RCC 7860 (cell line): ENCODE measurements at places on chromosomes 13 and 19.

GRCh38 chr19:35328851-35329285, at the start of gene CD22:
CD22 (plus strand) TSS chr19:35329187; CDS start chr19:35332041, 2,854 bp downstream.
- DNase-seq, result no peak

- DNase-seq, result no peak
Observed at GRCh38 chr19:6238256-6238642, 41.5 kb downstream of the MLLT1 start.

DNA sequence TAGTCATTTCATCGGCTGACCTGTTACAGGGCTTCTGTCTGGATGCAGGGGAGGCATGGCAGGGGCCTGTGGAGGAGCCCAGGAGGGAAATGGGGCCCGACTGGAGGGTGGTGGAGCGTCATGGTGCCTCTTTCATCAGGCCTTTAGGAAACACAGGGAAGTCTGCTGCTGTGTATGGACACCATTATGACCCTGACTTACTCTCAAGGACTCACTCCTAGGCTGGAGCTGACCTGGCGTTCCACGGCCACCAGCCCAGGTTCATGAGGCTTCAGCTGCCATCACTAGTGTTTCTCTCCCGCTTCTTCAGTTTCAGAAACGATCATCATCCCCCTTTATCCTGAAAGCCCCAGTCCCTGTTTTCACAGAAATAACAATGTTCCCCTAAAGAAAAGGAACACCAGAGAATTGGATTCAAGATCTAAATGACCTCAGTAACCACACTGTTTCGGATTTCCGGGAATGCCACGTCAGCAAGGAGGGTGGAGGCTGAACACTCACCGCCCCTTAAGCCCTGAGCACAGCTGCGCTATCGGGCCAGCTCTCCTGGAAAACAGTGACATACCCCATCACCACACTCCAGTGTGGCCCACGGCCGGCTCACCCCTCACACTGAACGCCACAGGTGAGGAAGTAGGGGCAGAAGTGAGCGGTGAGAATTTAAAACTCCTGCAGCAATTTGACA, 67.6 kb downstream of the SOX1 start:
- no peak for DNase-seq

DNA sequence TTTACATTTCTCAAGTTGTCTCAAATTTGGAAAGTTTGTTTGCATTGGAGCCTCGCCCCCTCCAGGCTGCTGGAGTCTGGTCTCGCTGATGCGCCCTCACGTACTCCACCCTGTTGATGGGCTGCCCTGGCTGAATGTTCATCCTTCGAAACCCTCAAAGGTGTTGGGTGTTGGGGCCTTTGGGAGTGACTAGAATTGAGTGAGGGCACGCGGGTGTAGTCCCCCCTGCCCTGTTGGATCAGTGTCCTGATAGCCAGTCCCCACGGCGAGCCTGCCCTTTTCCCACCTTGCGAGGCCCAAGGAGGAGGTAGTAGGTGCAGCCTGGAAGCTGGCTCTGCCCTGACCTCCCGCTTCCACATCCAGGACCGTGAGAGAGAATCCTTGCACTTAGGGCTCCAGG, 14.8 kb downstream of the TFDP1 start:
- DNase-seq, result no peak

GRCh38 chr13:44278166-44278565, 95.5 kb upstream of the SERP2 start:
- DNase-seq, result no peak

DNA sequence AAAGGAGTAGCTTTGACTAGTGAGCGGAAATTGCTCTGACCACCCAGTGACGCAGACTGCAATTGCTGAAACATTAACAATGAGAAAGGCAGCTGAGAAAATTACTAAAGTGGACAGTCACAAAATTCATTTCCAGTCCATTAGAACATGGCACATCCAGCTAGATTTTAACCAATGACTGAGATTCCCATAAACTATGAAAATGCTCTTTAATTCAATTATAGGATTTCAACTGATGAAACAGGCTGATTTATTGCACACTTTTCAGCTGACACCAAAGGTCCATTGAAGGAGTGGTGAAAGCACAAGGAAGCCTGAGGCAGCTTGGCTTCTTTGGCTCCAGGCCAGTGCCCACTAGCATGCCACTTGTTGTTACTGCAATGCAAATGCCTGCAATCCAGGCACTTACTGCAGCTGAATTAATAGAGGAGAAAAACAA, 933.4 kb downstream of the SLITRK6 start:
- DNase-seq, result no peak

DNA sequence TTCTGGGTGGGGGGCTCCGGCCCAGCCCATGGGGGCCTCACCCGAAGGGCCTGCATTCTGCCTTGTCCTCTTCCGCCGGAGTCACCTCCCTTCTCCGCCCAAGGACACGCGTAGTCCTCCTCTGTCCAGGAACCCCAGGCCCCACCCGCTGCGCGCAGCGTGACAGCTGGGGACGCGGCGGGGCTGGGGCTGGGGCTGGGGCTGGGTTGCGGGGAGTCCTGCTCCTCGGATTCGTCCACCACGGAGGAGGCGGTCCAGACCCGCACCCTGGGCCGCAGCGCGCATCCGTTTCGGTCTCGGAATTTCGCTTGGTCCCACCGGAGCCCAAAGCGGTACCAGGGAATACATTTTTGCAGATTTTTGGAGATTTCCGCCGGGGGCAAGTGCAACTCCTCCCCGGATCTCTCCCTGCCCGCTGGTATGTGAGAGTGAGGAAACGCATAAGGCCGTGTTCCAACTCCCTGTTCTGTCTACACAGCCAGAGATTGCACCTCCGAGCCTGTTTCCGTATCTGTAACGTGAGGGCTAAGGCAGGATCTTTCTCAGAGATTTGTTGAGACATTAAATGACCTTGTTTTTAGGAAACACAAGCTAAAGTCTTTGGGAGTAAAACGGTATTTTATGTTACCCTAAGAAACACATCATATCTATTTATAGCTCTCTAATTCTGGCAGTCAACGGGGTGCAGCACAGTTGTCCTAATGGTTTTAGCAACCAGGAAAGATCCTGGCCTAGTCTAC, at the start of gene COX7A1:
COX7A1 (minus strand) TSS at position 96 of the 740 bp plus-strand sequence; CDS start at position 56, 40 bp downstream.
- DNase-seq, result no peak

DNA sequence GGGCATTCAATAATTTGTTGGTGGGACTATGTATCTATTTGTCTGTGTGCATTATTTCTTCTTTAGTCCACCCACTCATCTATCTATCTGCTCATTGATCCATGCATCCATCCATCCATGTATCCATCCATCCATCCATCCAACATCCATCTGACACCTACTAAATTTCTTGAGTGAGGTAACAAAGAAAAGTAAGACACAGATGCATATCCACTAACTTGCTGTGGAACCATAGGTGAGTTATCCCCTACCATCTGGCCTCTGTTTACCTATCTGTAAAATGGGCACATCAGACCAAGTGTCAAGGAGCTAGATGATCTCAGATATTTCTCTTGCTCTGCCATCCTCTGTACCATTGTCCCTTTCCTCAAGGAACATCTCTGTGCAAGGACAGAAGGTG, 54.7 kb downstream of the ZNF536 start:
- DNase-seq, result no peak

DNA sequence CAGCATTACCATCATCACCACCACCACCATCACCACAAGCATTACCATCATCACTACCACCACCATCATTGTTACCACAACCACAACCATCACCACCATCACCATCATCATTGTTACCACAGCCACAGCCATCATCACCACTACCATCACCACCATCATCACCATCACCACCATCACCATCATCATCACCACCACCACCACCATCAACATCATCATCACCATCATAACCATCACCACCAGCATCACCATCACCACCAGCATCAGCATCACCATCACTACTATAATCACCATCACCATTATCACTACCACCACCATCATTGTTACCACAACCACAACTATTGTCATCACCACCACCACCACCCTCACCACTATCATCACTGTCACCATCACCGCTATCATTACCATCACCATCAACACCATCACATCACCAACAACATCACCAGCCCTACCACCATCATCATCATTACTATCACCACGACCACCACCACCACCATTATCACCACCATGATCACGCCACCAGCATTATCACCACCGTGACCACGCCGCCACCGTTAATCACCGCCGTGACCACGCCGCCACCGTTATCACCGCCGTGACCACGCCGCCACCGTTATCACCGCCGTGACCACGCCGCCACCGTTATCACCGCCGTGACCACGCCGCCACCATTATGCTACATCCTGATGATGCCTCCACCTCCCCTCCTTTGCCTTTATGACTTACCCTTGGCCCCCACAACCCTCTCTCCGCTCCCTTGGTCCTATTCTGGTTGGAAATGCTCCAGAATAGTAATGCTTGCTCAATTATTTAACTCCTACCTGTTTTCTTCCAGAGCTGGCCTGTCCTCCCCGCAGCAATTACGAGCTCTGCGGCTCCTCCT, 10.0 kb upstream of the FXYD3 start:
- DNase-seq, result no peak

DNA sequence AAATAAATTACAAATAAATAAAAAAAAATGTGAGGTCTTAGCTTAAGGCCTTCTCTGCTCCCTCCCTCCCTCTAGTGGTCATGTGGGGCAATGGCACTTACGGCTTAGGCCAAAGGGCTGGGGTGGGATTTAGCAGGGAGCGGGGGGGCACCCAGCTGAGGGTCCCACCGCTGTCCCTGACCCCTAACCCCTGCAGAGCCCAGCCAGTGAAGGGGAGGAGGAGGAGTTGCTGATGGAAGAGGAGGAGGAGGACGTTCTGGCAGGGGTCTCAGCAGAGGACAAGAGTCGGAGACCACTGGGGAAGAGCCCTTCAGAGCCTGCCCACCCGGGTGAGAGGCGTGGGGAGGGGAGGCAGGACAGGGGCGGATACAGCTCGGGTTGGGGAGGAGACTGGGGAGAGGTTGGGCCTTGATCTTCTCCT, 9.3 kb downstream of the MPND start:
- DNase-seq, result no peak

DNA sequence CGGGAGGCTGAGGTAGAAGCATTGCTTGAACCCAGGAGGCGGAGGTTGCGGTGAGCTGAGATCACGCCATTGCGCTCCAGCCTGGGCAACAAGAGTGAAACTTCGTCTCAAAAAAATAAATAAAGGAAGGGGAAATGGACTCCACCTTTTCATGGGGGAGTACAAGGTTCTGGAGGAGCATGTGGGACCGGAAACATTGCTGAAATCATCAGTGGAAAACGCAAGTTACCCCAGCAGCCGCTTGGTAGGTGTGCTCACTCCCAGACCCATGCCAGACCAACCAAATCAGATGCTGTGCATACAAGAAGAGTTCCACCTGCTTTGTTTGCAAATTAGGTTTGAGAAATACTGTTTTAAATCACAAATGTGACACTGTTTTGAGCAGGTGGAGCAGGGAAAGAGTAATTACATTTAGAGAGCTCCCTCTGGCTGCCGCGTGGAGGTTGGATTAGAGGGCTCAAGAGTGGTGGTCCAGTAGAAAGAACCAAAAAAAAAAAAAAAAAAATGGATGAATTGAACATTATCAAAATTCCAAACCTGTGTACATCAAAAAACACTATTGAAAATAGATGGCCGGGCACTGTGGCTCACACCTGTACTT, 4.9 kb downstream of the ERICH4 start:
- no peak for DNase-seq

DNA sequence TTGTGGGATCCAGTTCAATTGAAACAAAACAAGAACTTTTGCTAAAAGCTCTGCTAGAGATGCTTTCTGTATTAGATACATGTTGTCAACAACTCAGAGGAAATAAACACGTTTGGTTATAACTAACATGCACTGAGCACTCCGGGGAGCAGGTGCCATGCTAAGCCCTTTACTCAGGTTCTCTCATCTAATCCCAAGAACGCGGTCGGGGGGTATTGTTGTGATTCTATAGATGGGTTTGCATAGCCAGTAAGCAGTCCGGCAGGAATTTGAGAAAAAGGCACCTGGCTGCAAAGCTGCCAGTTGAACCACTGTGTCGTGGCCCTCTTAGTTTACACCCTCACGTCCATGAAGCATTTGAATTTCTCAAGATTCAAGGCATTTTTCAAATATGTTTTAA, 24.3 kb upstream of the SPACA7 start:
- DNase-seq, result no peak

DNA sequence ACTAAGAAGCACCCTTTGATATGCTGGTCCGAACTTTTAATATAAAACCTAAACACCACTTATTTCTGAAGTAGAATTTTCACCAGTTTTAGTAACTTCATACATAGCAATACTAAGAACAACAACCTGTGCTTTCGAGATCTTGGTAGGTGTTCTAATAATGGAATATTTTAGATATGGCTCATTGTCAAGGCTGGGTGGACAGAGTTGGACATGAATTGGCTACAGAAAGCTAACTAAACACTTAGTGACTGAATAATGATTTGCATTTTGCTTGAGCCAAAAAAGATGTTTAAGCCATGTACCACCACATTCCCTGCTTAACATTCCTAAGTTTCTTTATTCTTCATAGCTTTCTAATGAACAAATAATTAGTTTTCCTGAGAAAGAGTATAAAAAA, 344.3 kb upstream of the SGCG start:
- no peak for DNase-seq

- no peak for DNase-seq
Observed at GRCh38 chr13:48112896-48113755, 18.2 kb upstream of the MED4 start.

- DNase-seq, result no peak
Observed at GRCh38 chr19:38452430-38453366, 19.2 kb downstream of the RYR1 start.

- no peak for DNase-seq
Observed at GRCh38 chr13:112638157-112638750, 50.3 kb upstream of the TUBGCP3 start.

DNA sequence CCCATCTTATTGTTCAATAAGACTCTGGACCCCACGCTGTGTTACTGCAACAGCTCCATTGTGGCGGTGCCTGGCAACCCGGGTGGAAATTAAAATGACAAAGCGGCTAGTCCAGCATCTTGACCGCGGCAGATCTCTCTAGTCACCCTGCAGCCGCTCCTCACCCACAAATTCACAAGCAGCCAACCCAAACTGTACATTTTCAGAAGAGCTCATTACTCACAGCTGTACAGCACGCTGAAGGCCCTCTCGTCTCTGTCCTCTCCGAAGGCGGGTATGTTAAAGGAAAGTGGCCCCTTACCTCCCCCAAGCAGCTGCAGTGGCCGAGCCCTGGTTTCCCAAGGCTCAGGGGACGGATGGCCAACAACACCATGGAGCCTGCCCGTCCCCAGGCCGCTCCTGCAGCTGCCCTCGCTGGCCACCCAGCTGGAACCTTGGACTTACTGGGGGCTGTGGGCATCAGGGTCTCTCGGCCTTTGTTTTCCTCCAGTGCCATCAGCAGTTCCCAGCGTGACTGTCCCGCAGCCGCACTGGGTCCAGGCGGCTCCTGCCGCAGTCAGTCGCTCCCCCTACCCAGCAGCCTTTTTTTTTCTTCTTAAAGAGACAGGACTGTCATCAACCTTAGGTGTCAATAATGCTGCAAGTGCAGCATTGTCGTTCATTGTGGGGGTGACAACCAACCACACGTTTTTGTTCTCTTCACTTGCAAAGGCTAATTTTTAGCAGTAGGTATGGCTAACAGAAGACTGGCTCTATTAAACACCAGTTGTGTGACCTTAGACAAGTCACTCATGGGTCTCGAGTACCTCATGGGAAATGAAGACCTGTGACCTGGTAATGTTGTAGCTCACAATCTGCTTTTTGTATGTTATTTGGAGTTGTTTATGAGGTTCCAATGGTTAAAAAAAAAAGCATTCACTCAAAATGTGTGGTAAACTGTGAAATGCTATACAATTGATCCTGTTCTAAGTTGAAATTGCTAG, at the start of gene SACS:
SACS (minus strand) TSS at position 532 of the 983 bp plus-strand sequence. CDS start 22,463 bp downstream, outside the sequence.
- peak; percentile 52 for DNase-seq
